ENCODE measurements at places on chromosomes 1 and 21.

DNA sequence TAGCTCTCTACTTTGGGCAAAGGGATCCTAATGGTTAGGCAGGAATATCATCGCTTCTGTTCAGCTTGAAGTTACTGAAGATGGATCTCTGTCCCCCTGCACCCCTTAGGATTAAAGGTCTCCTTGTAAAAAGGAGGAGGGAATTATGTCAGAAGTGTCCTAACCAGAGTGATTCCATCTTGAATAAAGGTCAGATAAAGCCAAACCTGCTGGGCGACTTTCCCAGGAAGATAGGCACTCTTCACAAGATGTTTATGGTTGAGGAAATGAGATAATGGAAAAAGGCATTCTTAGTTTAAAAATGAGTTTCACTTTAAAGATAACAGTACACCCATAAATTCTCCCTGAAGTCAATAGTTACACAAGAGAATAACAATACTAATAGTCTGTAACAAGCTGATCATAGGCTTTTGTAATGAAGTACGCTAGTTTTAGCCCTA, 1.7 kb upstream of the NENF start:
- no peak for DNase-seq

- no peak for DNase-seq
These were observed 65.7 kb downstream of the NVL start for GRCh38 chr1:224264321-224264720.

DNA sequence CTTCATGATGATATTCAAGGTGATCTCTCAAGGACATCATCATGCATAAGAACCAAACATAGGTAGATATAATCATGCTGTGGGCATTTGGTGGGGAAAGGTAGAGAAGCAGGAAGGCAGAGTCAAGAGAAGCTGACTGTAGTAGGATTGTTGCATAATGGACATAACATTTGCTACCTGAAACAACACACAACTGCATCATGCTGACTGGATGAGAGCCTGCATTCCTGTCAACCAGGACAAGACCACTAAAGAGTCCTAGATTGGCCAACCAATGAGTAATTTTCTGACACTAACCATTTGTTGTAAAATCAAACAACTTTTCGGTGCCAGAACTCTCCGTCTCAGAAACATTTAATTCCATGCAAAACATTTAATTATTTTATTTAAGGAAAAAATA, 377.2 kb downstream of the PLPP3 start:
- DNase-seq: no peak

- DNase-seq: no peak
These were observed 68.9 kb upstream of the ADAMTS5 start for GRCh38 chr21:27035791-27036190.

DNA sequence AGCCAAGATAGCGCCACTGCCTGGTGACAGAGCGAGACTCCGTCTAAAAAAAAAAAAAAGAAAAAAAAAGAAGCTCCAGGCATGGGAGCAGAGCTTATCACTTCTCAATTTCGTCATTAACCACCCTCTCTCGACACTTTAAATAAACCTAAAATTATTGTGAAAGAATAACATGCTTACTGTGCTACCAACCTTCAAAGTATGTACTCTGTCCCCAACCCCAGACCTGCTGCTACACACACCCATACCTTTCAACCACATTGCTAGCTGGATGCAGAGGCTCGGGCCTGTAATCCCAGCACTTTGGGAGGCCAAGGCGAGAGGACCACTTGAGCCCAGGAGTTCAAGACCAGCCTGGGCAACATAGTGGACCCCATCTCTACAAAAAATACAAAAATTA, 38.7 kb downstream of the GNPAT start:
- no peak for DNase-seq

GRCh38 chr1:180080439-180080838, 74.2 kb upstream of the QSOX1 start:
- no peak for DNase-seq

GRCh38 chr1:117178756-117179155, 32.0 kb downstream of the VTCN1 start:
- DNase-seq: no peak

- no peak for DNase-seq
These were observed 54.4 kb downstream of the NAV1 start for GRCh38 chr1:201593200-201593921.

- no peak for DNase-seq
These were observed 37.3 kb downstream of the F13B start for GRCh38 chr1:197029749-197030148.

- no peak for DNase-seq
These were observed 43.6 kb upstream of the CCDC190 start for GRCh38 chr1:162904579-162904978.

DNA sequence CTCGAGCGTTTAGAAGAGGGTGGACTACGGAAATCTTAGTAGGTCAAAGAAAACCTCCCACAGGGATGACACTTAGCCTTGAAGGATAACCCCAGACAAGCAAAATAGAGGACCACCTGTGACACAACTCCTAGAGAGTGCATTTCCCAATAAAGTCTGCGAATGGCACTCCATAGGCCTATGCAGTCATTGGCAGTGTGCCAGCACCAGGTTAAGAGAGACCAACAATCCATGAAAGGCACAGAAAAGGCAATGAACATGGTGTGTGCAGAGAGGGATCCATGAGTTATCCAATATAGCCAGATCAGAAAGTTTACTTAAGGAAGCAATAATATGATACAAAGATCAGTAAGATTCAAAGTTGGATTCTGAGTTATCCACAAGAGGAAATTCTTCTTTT, 45.2 kb upstream of the FMO2 start:
- no peak for DNase-seq

GRCh38 chr1:7145947-7146346, 360.7 kb downstream of the CAMTA1 start:
- DNase-seq: no peak

DNA sequence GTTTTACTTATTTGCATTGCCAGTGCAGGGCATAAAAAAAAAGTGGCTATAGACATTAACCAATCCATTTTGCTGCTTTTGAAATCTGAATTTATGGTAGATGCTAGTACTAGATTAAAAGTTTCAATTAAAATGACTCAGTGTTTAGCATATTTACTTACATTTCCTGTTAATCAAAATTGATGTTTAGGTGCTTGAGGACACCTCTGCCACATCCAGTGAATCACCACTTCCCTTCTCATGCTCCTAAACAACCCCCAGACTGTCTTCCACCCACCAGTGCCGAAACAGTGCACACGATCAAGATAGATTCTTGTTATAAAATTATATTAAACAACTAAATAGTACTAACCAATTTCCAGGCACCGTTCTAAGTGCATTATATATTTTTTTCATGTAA, 32.7 kb downstream of the HSD17B7 start:
- DNase-seq: no peak

DNA sequence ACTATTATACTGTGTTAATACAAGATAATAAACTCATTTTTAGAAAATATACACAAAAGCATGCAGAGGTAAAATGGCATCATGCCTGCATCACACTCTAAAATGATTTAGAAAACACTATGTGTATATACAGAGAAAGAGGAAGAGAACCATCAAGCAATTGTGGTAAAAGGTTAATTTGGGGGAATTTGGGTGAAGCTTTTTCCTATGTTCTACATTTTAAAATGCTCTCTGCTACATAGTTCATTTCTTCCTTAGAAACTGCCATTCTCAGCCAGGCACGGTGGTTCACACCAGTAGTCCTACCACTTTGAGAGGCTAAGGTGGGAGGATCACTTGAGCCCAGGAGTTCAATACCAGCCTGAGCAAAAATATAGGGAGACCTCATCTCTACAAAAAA, 44.1 kb downstream of the GON4L start:
- no peak for DNase-seq

DNA sequence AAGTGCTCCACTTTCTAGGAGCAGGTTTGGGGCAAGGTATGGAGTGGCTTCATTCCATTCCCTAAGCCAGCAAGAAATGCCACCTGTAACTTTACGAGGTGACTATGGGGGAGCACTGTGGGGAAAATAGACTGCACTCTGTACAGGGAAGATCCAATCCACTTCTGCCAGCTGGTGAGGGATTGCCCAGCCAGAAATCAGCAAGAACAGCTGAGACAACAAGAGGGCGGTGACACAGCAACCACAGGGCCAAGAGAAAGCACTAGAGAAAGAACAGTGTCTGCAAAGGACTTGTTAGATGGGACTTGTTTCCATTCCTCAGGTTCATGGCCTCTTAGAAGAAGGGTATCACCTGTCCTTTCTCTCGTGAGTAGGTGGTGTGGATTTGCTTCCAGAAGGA, 19.6 kb downstream of the CAPN8 start:
- DNase-seq: no peak

DNA sequence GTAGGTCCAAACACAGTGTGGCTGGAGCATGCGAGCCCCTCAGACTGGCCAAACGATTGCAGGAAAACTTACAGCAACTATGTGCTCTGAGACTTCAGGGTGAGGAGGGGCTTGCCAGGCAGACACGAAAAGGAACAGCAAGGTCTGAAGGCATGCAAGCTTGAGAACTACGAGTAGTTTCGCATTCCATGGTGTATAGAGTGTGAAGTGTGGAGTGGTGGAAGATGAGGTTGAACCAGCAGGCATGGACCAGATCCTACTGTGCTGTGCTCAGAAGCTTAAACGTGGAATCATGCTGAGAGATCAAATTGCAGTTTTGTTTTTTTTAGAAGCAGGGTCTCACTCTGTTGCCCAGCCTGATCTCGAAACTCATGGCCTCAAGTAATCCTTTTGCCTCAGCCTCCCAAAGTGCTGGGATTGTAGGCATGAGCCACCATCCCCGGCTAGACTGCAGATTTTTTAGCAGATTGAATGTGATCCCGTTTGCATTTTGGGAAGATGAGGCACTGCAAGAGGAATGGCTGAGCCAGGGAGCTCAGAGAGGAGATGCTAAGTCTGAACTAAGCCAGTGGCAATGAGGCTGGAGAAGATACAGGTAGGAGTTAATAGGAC, 5.1 kb upstream of the TFAP2E start:
- DNase-seq: no peak

GRCh38 chr1:28751315-28752060, 14.7 kb downstream of the YTHDF2 start:
- no peak for DNase-seq

DNA sequence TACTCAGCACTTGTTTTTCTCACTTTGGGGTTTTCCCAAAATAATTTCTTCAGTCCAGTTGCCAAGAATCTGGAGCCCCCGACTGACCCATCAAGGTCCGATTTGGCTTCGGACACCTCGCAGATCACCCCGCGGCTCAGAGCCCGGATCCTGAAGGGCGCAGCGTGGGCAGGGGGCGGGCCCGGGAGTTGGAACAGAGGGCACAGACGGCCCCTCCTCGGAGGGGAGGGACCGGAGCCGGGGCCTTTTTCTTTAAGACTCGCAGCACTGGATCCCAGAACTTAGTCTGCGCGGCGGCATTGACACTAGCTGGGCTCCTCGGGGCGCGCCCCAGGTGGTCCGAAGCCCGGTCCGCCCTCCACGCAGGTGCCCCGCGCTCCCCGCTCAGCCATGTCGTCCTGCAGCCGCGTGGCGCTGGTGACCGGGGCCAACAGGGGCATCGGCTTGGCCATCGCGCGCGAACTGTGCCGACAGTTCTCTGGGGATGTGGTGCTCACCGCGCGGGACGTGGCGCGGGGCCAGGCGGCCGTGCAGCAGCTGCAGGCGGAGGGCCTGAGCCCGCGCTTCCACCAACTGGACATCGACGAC, at the start of gene CBR3:
TSS of gene CBR3 (plus strand) at position 277 of the 588 bp plus-strand sequence. CDS start at position 391, 114 bp downstream.
- no peak for DNase-seq

GRCh38 chr1:62046927-62047326, 147.7 kb upstream of the L1TD1 start:
- DNase-seq: no peak

DNA sequence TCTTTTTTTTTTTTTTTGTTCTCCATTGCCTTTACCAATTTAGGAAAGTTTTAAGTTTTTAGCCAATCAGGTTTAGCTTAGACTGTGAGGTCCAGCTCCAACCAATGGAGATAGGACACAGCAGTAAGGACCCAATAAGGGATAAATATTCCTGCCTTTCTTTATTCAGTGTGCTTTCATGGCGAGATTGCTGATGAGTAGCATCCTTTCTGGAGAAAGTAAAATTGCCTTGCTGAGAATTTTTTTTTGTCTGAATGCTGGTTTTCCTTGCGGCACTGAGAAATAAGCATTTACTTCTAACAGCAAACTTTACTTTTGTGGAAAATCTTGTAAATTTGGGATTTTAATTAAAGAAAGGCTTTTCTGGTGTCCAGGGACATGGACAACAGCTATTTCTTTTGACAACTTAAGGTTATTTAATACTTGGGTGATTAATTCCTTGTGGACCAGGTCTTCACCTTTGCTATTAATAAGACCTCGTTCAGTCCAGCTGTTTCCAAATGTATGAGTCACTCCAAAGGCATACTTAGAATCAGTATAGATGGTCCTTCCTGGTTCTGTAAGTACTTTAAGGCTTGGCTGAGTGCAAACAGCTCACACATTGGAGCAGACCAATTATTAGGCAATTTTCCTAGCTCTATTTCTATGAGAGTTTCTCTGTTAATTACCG, 54.1 kb downstream of the SERINC2 start:
- no peak for DNase-seq

GRCh38 chr1:58290685-58291372, 255.7 kb downstream of the OMA1 start:
- no peak for DNase-seq

GRCh38 chr1:36705629-36706028, 222.9 kb upstream of the CSF3R start:
- DNase-seq: no peak

- DNase-seq: no peak
These were observed 33.3 kb upstream of the HNRNPU start for GRCh38 chr1:244897476-244898254.

GRCh38 chr1:229886636-229887035, 180.4 kb upstream of the GALNT2 start:
- DNase-seq: no peak

DNA sequence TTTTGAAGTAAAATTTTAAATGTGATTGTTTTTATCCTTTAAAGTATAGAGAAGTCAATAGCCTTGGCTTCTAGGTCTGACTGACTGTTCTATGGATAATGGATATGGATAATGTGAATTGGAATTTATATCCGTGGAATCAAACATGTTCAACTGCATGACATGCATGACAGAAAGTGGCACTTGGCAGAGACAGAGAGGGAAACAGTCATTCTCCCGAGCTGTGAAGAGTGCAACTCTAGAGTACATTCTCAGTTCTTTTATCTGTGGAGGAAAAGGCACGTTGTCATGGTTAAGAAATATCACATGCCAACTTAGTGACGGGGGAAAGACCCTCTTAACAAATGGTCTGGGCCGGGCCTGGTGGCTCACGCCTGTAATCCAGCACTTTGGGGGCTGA, 67.0 kb downstream of the KIF26B start:
- no peak for DNase-seq

DNA sequence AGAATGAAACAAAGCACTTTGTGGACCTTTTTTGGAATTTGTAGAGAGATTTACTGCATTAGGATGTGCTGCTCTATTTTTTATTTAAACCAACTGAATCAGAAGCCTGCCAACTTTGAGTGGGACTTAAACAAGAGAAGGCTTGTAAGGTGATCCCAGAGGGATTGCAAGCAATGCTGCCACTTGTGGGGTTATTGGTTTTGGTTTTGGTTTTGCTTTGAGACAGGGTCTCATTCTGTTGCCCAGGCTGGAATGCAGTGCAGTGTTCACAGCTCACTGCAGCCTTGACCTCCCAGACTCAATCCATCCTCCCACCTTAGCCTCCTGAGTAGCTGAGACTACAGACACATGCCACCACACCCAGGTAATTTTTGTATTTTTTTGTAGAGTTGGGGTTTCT, 32.2 kb upstream of the GNG5 start:
- no peak for DNase-seq

- DNase-seq: peak; percentile 90
These were observed 1.2 kb downstream of the AMPD2 start for GRCh38 chr1:109620841-109621286.

All from urinary bladder (tissue), 4 donors.